ENCODE measurements at places on chromosomes 5 and 9.
A peak's percentile ranks its signal among the peaks of the same experiment; 100 is the strongest.

- no peak for DNase-seq
Observed at GRCh38 chr5:166957782-166958181, 1333.7 kb upstream of the WWC1 start.

- no peak for DNase-seq
Observed at GRCh38 chr9:29289365-29289764, 1716.1 kb upstream of the C9orf72 start.

DNA sequence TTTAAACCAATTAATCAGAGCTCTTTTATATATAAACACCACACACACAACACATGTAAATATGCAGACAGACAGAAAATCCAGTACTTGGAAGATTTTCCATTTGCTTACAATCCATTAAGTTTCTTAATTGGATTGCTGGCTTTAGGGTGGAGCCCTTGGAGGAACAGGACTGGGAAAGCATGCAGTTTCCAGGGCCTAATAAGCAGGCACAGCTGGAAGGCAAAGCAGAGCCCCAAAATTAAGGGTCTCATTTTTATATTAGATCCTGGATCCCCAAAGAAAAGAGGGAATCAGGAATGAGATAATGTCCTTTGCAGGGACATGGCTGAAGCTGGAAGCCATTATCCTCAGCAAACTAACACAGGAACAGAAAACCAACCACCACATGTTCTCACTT lies 13.1 kb upstream of the SMC2 start:
- no peak for DNase-seq

- peak; percentile 79 for DNase-seq
Observed at GRCh38 chr9:127336506-127337352, 60.2 kb upstream of the SLC2A8 start.

DNA sequence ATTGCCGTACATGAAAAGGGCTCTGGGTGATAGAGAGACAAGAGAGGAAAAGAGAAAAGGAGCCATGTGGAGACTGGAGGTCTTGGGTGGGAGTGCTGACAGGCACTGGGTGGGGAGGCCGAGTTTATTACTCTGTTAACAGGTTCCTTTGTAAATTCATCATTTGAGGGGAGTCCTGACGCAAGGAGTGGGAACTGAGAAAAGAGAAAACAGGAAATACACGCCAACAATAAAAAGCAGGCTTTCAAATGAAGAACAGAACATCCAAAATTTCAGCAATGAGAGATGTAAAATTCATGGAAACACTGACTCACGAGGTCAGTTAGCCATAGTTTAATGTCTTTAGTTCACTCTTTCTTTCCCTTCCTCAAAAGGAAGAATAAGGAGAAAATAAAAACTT lies 342.8 kb downstream of the TMEM167A start:
- no peak for DNase-seq

GRCh38 chr9:85703398-85703797 lies 38.4 kb downstream of the AGTPBP1 start:
- no peak for DNase-seq

- no peak for DNase-seq
Observed at GRCh38 chr5:72325566-72326305, 5.6 kb downstream of the PTCD2 start.

DNA sequence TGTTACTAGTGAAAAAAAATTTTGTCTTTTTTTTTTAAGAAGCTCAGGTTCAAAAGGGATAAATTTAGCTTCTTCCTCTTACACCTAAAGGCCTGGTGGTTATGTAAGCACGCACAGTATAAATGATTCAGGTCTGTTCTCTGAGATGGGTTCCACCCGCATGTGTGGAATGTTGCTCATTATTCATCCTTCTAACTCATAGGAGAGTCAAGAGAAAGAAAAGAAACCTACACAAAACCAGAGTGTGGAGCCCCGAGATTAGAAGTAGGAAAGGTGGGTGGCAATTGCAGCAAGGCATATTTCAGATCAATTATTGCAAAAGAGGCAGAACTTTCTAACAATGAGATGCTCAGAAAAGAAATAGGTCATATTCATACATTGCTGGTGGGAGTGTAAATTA lies 13.5 kb downstream of the PLAC8L1 start:
- no peak for DNase-seq

GRCh38 chr5:6775571-6775970 lies 62.3 kb downstream of the TENT4A start:
- no peak for DNase-seq

DNA sequence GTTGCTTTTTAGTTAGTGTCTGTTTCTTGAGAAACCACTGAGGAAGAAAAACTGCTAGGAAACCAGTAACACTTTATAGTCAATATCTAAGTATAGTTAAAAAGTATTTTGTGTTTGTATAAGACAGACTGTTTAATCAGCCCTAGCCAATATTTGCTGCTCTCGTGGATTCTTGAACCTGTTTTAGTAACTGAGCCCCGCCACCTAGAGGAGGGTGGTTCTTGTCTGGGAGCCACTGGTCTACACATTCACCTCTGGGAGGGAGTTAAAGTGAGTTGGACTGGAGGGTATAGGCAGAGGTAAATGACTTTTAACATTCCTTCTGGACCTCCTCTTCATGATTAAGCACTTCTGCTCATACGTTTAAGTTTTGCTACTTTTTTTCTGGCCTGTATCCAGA lies 117.2 kb downstream of the SPATA31D1 start:
- no peak for DNase-seq

DNA sequence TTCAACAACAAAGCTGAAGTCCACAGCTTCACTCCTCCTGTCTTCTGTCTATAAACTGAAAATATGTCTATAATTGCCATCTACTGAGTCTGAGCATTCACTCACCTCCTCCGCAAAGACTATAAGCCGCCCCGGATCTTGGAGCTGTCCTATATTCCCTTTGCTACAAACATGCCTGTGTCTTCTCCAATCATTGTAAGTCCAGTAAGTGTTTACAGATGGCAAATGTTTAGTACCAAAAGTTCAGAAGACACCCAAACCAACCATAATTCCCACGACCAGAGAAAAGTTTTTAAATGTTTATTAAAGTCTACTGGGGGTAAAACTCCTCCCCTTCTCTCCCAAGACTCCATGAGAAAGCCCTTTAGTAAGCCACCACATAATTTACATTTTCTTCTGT lies 80.9 kb downstream of the EBF1 start:
- no peak for DNase-seq

DNA sequence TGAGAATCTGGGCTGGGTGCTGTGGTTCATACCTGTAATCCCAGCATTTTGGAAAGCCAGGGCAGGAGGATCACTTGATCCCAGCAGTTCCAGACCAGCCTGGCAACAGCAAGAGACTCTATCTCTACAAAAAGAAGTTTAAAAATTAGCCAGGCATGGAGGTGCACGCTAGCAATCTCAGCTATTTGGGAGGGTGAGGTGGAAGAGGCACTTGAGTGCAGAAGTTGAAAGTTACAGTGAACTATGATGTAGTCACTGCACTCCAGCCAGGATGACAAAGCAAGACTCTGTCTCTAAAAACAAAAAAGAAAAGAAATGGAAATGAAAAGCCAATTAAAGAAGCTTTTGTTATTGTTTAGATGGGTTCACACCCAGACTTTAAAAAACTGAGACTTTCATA lies 131.6 kb upstream of the RASA1 start:
- no peak for DNase-seq

GRCh38 chr9:114722081-114722621 lies 40.2 kb upstream of the TEX48 start:
- DNase-seq: no peak

GRCh38 chr5:62483556-62483955 lies 71.0 kb downstream of the IPO11 start:
- DNase-seq: no peak

DNA sequence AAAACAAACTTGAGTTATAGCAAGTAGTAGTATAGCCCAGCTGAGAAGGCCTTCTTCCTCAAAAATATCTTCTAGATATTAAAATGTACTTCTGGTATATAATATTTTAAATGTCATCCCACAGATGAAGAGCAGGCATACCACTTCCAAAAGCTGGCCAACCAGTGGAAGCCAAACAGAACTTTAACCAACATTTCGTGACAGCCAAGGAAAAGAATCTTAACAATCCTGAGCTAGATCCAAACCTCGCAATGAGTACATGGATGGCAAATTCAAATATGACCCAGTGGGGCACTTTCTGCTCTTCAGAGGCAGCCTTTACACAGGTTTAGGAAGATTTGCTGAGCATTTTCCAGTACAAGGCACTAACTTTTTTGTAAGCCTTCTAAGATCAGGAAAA lies 91.8 kb upstream of the ACO1 start:
- no peak for DNase-seq

GRCh38 chr5:1446602-1447343 lies 1.5 kb upstream of the SLC6A3 start:
- no peak for DNase-seq

DNA sequence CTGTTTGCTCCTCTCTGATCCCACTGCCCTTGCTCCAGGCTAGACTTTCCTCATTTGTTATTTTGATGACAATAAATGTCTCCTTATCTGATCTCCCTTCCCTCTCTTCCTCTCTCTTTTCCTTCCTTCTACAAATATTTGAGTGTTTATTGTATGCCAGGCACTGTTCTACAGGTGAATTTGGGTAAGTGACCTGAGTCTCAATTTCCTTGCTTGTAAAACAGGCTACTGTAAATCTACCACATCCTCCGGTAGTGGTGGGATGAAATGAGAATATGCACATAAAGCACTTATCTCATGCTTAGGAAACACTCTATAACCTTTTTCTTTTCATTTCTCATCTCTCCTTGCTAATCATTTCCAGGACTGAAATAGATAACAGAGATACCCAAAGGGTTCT lies 86.4 kb downstream of the HMHB1 start:
- DNase-seq: no peak

DNA sequence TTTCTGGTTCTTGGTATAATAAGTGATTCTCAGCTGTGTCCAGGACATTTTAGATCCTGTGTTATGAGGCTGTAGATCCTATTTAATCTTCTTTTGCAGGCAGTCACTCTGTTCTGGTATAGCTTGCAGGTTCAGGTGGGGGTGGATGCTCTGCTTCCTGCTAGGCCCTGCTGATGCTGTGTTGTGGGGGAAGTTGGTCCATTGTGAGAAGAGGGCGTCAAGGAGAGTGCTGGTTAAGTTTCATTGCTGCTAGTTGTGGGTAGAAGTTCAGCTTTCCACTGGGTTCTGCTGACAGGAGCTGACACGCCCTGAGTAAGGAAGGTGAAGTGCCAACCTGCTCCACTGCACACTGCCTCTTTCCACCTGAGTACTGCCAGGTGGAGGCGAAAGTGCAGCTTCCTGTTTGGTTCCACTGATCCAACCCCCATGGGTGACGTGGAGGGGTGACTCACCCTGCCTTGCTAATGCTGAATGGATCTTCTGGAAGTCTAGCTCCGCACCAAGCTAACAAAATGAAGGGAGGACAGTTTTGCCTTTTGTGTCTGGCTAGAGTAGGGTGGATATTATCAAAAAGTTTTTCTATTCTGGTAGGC lies 16.3 kb downstream of the NMRK1 start:
- DNase-seq: no peak

GRCh38 chr5:146816775-146817387 lies 61.7 kb downstream of the PPP2R2B start:
- no peak for DNase-seq

- DNase-seq: no peak
Observed at GRCh38 chr5:75048457-75048953, 3.9 kb downstream of the GCNT4 start.

DNA sequence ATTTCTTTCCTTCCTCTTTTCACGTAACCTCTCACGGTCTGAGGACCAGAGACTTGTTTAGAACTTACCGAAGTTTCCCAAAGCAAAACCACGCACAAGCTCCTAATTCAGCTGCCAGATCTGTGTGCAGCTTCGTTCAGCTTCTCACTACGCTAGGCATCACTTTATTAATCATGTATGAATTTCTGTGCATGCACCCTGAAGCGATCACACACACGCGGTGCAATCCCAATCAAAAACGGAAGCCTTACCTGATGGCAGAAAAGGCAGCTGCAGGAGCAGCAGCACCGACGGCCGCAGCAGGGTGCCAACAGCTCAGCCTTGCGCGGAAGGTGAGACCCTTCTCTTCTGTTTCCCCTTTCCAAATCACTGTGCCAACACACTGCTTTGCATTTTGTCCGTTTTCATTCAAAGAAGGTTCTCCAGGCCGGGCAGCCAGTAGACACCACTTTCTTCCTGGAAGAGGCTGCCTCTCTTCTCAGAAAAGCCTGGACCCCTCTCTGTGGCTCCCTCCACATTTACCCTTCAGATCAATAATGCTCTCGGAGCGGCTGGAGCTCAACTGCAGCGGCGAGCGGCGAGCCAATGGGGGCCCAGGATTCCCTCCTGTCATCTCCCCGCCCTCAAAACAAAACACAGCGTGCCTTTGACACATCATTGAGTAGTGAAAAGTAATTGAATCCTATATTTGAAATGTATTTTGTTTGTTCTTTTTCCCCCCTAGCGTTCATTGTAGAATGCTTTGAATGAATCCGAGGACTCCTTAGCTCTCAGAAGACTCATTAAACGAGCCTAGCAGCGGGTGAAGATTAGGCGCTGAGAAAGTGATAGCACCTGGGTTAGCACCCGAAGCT lies at the start of gene CDH12:
TSS of gene CDH12 (minus strand) at position 538 of the 854 bp plus-strand sequence.
- DNase-seq: no peak

DNA sequence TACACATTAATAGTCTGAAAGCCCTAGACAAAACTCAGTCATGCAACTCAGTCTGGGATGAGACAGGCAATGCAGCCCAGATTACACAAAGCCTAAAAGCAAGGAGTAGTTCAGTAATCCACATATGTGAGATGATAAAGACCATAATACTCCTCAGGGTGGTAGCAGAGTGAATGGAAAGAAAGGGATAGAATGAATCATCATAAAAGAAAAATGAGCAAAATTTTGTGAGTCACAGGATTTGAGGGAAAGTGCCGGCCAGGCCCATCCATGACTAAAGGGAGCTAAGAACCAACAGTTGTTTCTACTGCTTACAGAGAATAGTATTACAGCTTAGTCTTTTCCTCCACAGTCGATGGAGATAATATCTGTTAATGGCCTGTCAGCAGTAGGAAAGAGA lies 90.0 kb upstream of the POU5F2 start:
- peak; percentile 71 for DNase-seq

DNA sequence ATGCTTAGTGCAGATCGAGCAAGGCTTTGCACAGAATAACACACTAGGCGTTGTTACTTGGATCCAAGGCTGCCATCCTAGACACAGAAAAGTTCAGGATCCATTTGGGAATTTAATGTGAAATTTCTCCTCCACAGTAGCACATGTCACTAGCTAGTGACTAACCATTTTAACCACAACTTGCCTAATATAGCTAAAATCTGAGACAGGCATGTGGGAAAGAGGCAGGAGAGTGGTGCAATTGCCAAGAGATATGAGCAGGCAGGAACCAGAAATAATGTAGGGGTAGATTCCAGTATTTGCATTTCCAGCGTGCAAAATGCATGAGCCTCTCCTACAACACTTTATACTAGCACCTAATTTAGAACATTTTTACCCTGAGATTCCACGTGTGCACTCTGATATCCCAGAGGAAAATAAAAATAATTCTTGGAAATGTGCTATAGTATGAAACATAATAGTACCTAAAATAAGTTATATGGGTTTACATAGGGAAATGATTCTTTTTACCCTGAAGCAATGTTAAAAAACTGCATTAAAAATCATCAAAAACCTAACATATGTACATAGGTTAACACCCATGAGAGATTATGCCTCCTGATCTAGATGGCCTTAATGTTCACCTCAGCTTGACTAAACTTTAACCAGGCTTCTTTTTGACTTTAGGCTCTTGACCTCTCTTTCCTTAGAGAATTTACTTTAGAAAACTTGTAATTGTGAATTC lies 1230.6 kb upstream of the NUDT12 start:
- no peak for DNase-seq

Data from AG04449 (cell line).